ENCODE measurements at places on chromosomes 12 and 14.

GRCh38 chr14:100979780-100980179 is 76.3 kb upstream of the RTL1 start:
- no peak for DNase-seq

DNA sequence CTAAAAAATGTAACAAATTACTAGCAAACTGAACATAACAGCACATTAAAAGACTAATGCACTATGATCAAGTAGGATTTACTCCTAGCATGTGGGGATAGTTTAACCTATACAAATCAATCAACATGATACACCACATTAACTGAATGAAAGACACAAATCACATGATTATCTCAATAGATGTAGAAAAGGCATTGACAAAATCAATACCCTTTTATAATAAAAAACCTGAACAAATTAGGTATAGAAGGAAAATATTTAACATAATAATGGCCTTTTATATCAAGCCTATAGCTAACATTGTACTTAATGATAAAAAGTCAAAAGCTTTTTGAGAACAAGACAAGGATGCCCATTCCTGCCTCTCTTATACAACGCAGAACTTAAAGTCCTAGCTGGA is 540.0 kb downstream of the RERGL start:
- DNase-seq: no peak

DNA sequence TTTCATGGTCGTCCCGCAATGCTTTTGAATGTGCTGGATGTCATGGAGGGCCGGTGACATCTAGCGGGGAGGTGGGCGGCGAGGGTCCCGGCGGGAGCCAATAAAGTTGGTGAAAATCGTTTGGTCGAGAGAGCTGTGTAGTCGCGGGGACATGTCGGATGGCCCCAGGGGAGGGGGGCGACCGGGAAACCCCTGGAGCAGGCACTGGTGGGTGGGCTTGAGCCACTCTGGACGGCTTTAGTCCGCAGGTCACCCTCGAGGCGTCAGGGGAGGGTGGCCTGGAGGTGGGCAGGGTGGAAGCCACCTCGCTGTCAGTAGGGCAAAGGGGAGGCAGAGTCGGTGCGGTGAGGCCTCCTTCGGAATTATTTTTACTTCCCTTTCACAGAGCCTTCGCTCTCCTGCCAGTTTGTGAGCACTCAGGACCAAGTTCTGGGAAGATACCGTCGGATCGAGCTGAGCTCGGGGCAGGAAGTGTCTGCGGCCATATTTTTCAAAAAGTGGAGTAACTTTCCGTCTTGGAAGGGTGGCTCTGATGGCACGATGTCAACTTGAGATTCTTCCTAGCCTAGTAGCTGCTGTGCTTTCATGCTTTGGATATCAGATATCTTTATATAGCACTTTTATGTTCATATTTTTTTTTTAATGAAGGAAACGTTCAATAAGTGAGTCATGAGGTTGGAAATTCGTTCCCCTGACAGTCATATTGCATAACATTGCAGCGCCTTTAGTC is 28.2 kb downstream of the WBP11 start:
- peak; percentile 71 for DNase-seq

- DNase-seq: peak; percentile 75
Measured at GRCh38 chr14:85416771-85417170, 113.2 kb upstream of the FLRT2 start.

- DNase-seq: no peak
Measured at GRCh38 chr12:25115677-25116076, 79.3 kb downstream of the DNAI7 start.

- DNase-seq: no peak
Measured at GRCh38 chr12:124919521-124920352, 5.3 kb upstream of the UBC start.

DNA sequence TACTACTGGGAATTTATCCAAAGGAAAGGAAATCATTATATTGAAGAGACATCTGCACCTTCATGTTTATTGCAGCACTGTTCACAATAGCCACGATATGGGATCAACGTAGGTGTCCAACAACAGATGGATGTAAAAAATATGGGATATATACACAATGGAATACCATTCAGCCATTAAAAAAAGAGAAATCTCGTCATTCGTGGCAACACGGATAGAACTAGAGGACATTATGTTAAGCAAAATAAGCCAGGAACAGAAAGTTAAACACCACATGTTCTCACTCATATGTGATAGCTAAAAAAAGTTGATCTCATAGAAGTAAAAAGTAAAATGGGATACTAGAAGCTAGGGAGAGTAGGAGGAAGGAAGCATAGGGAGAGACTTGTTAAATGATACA is 82.9 kb upstream of the CLMN start:
- no peak for DNase-seq

DNA sequence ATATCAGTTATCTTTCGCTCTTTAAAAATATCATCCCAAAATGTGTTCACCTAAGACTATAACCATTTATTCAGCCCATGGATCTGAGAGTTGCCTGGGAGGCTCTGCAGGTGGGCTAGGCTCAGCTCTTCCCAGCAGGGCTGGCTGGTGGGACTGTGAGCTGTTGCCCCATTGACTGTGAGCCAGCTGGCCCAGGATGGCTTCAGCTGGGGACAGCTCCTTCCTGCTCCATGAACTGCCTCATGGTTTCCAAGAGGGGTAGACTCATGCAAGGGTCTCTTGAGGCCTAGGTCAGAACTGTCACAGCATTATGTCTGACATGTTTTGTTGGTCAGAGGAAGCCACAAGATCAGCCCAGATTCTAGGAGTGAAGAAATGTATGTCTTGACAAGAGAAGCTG is 114.1 kb upstream of the E2F7 start:
- DNase-seq: no peak

- no peak for DNase-seq
Measured at GRCh38 chr12:24045816-24046257, 96.4 kb upstream of the SOX5 start.

GRCh38 chr12:128727999-128728398 is 95.8 kb downstream of the SLC15A4 start:
- DNase-seq: no peak

DNA sequence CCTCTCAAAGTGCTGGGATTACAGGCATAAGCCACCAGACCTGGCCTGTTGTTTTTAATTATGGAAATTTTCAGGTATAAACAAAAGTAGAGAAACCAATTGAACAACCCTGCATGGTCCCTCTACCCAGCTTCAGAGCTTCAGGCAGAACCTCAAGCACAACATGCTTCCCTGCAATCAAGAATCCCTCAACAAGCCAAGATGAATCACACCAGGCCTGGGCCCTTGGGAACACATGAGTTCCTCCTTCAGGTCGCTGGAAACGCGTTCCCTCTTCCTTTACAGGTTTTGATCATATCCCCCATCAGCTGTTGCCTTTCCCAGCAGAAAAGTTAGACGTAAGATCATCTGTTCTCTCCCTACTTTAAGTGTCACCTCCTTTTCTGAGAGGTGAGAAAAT is 20.5 kb upstream of the CORO1C start:
- no peak for DNase-seq

DNA sequence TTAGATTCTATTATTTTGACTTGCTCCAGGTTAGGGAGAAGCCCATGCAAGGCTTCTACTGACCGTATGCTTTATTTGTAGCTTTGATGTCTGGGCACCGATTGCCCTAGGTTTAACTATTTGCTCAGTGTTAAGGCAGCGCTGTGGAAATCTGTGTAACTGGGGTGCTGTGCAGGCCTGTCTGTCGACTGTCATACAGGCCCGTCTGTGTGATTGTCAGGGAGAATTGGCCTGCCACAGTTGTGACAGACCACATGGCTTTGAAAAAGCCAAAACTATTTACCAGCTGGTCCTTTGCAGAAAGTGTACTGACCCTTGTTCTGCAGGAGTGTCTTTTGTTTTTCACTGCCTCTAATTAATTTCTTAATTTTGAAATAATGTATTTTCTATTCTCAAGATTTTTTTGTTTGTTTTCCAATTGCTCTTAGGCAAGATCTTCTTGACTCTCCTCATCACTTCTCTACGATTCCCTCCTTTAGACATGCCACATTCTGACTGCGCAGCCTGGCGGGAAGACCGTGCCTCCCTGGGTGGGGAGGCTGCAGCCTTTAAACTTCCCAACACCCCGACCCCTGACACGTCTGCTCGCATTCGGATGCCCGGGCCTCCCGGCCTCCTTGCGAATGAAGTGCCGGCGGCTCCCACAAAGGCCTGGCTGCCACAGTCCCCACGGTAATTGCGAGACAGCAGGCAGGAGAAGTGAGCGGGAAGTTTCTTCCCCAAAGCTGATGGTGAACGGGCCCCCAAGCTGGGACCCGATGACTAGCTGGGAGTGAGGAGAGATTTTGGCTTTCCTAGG is 99.0 kb upstream of the EVL start:
- DNase-seq: no peak

DNA sequence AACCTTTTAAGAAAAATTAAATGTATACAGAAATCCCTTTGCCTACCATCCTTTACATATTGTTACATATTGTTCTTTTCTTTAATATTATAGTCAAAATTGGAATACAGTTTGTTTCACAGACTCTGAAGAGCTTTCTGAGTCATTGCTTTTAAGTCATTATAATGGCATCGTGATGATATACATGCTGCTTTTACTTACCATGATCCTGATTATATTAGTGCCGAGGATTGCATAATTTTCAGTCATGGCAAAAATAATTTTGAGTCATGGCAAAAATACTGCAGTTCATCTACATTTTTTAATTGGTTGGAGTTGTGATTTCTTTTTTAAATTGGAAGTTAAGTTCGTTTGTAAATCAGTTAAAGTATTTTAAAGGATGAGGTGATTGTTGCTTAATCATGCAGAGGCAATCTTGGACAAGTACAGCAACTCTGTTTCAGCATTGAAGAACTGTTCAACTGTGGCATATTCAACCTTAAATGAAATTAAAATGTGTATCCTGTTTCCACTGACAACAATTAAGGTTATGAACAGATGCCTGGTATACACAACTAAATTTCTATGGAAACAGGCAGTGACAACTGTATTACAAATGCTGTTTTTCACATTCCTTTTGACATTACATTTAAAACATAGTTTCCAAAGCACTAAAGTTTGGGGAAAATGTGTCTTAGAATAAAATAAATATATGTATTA is 142.3 kb downstream of the PCNX1 start:
- DNase-seq: no peak

- no peak for DNase-seq
Measured at GRCh38 chr12:93808169-93808899, 131.2 kb downstream of the CRADD start.

DNA sequence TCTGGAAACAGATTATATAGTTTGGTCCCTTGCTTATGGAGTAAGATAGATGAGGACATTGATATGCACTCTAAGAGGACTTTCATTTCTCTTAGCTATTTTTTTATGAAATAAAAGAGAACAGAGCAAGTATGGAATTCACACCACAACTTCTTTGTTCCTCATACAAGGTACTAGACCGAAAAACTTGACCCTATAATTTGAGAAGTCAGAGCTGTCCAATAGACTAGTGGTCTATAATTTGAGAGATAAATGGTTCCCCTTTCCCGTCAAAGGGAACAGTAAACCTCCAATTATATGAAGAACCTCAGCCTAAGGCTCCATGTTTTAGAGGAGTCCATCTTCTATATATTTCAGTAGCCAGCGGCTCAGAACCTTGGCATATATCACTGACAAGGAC is 58.5 kb upstream of the HIF1A start:
- no peak for DNase-seq

DNA sequence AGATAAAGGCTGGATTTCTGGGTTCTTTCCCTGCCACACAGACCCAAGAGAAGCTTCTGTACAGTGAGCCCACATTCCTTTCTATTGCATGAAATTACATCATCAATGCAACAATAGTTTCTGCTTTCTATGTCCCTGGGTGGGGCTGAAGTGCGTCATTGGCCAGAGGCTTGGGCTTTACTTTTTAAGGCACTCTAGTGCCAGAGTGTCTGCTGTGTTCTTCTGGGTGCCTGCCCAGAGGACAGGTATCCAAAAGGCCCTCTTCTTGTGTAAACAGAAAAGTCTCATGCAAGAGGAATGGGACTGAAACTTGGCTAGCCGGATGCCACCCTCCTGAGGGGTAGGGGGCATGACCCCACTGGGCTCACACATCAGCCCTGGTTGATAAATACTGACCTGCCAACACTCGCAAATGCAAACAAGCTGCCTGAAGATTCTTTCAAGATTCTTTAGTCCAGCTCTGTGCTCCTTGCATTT is 5.9 kb downstream of the KRT86 start:
- peak; percentile 94 for DNase-seq

GRCh38 chr14:46581036-46581671 is 70.4 kb downstream of the RPL10L start:
- no peak for DNase-seq

- no peak for DNase-seq
Measured at GRCh38 chr12:57530396-57531142, 7.9 kb downstream of the MBD6 start.

DNA sequence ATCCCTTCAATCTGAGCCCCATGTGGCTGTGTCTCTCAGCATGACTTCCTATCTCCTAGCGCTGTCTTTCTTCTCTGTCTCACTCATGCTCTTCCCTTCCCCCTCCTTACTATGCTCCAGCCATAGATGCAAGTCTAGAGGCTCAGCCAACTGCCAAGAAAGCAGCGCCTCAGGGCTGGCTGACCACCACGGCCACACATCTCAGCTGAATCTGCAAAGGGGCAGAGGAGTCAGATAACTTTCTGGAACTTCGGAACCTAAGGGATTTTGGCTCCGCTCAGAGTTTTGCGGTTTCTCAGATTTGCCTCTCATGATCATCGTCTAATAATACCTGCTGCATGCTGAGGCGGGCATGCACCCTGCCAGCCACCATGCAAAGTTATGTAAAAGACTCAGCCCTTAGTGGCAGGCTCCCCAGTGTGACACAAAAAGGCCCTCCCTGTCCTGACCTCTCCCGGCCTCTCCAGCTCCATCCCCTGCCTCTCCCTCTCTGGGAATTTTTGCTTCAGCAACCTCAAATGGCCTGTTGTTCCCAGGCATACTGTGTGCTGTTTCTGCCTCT is 5.0 kb upstream of the FGF6 start:
- DNase-seq: no peak

GRCh38 chr12:52645120-52645761 is 6.8 kb downstream of the KRT2 start:
- DNase-seq: no peak

DNA sequence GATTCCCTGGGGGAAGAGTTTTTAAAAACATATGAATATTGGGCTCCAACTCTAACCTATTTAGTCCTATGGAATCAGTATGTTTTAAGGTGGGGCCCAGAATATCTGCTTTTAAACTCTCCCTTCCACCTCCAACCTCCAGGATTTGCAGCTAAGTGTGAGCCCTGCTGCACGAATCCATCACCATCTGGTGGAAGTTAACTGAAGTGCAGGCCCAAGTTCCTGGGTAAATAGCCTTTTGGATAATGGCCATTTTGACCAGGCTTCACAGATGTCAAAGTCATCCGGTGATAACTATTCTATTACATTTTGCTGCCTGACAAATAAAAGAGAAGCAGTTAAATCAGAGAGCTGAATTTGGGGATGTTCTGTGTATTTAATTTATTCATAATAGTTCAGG is 58.1 kb upstream of the RMST start:
- no peak for DNase-seq

GRCh38 chr12:50618864-50619609 is 114.3 kb downstream of the DIP2B start:
- DNase-seq: no peak

- peak; percentile 51 for DNase-seq
Measured at GRCh38 chr12:66693901-66694513, 15.1 kb upstream of the GRIP1 start.
